ENCODE measurements at places on chromosomes 11 and 22.
A peak's percentile ranks its signal among the peaks of the same experiment; 100 is the strongest.

DNA sequence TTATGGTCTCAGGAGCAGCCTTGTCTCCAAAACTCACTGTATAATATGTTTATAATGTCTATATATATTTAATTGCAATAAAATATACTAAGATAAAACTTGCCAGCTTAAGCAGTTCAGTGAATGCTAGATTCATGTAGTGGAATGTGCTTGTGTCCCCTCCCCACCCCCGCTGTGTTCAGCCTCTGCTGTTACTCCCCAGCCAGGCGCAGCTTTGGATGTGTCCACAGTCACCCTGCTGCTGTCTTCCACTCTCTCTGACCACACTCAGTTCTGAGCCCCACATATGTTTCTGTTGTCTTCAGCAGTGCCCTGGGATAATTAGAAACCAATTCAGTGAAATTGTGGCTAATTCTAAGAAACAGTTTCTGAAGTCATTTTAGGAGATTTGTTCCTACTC lies 52.2 kb downstream of the PPFIA1 start:
- no peak for DNase-seq

DNA sequence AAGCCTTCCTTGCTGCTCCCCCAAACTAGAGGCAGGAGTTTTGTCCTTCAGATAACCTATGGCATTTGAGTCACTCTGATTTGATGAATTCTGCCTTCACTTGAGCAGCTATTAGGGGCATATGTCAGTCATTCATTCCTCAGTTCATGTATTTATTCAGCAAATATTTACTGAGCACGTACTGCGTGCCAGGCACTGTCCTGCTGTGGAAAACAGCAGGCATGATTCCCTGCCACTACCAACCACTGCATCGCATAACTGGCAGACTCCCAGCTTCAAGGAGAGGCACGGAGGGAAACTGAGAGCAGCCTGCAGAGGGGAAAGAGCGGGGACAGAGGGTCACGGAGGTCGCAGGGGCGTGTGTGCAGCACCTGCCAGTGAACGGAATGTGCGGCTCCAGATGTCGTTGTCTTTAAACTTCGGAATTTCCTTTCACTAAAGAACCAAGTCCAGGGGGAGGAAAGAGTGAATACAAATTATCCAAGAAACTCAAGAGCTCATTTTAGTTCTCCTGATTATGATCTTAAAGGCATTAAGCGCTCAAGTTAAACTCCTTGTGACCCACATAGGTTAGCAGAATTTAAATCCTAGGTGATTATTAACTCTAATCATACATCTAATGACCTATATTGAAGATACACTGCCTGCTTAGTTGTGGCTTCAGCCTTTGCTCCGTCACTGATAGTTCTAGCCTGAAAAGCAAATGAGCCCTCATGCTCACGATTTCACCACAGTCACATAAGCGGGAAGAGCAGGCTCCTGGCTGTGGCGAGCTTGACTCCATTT lies 12.6 kb downstream of the PPARA start:
- no peak for DNase-seq

DNA sequence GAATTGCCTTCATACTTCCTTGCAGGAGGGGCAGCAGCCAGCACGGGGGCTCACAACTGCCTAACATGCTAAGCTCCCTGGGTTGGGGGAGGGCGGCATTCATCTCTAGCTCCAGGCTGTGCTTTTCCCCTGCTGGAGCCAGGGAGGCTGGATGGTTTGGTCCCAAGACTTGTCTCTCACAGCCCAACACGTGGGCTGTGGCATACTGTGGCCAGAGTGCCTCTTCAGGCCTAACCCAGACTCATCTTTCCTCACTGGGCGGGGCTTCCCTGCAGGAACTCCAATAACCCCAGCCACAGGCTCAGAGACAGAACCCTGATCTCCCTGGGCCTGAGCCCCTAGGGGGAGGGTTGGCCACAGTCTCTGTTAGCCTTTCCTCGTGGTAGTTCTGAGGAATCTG lies 121.9 kb upstream of the PLET1 start:
- no peak for DNase-seq

DNA sequence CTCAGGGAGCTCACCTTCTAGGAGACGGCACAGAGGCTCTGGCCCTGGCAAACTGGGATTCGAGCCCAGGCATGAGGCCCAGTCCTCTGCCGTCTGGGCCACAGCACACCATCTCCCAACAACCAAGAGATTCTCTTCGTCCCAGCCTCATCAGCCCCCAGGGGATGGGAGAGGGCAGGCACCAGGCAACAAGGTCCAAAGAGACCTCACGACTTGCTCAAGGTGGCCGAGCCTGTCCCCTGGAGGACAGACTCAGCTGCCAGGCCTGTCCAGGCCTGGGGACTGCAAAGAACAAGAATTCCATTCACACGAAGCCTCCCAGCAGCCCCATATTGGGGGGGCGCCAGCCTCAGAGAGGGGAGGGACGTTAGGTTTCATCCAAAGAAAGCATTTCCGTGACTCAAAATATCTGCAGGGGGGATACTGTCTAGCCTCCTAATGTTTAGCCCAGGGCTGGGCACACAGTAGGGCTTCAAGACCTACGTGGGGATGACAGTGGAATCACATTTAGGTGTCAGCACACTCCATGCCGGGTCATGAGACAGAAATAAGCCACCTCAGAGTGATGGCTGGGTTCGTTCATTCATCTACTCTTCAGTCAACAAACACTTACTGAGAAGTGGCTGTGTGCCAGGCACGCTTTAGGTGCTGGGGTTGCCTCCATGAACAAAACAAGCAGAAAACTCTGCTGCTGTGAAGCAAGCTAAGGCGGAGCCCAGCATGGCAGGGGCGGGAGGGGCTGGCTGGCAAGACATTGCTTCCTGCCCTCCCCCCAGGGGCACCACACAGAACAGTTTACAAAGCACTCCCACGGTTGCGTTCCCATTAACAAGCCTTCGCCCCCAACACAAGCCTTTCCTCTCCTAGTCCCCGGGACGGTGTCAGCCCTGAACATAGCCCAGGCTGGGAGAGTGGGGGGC lies 1.2 kb downstream of the CARNS1 start:
- DNase-seq, result no peak

DNA sequence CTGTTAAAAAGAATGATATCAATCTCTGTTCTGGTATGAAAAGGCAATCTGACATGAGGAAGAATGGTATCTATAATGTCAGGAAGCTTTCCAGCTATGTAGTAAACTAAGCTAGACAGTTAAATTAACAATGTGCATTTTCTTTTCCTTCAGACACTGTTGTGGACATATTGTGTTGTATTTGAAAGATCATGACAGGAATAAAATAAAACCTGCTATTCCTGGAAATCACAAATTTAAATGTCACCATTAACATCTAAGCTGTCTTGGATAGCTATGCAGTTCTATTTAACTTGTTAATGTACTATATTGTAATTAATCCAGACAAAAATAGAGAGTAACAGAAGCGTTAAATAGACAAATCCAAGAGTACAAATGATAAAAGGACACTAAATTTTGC lies 297.4 kb upstream of the LUZP2 start:
- DNase-seq, result no peak

- DNase-seq, result no peak
These were observed 387.1 kb downstream of the METTL15 start for GRCh38 chr11:28495333-28495732.

DNA sequence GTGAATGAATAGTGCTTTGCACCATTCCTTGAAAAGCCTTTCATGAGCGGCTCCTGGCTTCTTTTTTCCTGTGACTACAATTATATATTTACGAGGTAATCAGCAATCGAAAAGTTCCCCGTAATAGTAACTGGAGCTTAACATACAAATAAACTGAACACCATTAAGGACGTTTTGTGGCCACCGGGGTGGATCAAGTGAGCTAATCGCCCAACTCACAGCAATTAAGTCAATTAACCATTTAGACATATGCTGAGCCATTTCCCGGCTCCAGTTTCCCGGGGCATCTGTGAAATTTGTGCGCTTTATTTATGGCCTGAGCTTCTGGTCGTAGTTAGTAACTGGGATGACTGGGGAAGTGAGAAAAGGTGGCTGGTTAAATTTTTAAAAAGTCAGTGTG lies 465.2 kb downstream of the MIAT start:
- no peak for DNase-seq

- no peak for DNase-seq
These were observed 505.2 kb downstream of the NTM start for GRCh38 chr11:131875611-131876010.

DNA sequence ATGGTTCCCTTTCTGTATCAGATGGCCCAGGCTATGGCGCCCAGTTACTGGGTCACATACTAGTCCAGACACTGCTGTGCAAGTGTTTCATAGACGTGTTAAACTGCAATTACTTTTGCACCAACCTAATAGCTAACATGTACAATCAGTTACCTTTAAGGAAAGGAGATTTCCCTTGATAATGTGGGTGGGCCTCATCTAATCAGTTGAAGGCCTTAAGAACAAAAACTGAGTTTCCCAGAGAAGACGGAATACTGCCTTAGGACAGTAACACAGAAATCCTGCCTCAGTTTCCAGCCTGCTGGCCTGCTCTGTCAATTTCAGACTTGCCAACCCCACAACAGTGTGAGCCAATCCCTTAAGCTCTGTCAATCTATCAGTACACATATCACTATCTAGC lies 229.9 kb upstream of the SYN3 start:
- DNase-seq, result no peak

DNA sequence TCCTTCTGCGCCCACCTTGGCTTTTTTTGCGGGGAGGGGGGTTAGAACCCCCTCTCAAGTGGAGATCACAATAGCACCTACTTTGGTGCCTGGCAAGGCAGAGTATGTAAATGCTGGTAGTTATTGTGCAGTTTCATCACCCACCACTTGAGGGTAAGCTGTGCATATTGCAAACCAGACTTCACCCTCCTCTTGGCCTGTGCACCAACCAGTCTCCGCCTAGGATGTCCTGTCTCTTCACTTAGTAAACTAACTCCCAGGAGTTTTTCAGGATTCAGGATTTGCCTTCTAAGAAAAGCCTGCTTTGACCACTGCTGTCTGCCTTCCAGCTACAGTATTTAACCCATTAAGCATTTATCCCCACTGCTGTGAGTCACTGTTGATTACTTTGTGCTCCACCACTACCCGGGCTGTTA lies 2.0 kb upstream of the UBXN1 start:
- DNase-seq, result no peak

- DNase-seq, result no peak
These were observed 97.7 kb downstream of the MPPED2 start for GRCh38 chr11:30488304-30488998.

GRCh38 chr22:49670456-49671330 lies 157.0 kb downstream of the BRD1 start:
- DNase-seq, result no peak

GRCh38 chr11:78851878-78852586 lies 277.4 kb upstream of the NARS2 start:
- DNase-seq, result no peak

DNA sequence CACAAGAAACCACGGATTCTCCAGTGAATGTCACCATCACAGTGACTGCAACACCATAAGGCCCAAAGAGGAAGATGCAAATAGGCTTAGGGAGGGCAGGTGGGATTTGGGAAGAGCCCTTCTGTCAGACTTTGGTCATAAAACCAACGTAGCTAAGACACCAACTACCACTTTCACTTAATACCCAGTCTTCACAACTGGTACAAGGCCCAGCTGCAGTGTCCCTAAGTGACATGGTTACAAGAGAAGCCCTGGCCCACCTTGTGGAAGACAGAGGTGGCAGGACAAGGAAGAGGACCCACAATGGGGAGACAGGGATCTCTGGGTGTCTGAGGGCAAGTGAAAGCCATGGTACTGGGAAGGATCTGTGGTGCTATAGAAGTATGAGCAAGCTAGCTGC lies 10.0 kb downstream of the VSIG10L2 start:
- no peak for DNase-seq

DNA sequence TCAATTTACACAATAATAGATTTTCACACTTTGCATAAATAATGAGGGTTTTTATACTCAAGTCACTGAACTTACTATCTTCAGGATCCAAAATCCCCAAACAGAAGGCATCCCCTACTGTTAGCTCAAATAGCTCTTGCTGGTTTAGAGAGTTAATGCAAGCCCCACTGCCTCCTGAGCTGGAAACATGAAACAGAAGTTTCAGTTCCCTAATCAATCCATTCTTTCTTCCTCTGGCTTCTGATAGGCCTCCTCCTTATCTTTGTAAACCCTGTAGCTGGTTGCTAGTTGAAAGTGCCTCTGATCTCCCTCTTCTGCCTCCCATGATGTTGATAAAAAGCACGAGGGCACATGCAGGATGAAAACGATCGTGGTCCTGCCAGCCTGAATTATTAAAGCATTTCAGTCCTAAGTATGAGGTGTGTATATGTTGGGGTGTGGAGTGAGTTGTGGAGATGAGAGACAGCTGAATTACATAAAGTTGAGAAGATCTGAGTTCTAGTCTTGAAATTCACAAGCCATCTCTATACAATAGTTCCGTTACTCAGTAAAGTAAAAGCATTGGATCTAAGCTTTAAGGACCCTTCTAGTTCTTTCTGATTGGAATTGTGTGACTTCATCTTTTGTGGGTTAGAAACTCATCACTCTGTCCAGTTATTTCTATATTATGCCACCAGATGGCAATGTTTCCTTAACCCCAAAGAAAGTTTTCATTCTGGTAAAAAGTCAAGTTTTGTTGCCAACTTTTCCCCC lies 35.0 kb upstream of the EHF start:
- DNase-seq, result peak; percentile 23

DNA sequence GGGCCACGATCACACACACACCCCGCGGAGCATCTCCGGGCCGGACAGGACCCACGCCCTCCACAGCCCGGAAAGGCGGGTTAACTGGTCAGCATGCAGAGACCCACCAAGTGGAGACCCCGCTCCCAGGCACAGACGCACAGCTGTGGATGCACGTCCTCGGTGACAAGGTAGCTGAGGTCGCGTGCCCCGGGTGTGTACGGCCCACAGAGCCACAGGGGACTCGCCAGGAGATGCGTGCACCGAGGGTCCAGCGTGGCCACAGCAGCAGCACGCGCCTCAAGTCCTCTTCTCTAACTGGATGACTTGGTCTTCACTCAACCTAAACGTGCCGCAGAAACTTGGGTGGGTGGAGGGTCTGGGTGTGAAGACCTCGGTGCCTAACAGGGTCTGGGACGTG lies 5.5 kb downstream of the H19 start:
- DNase-seq, result no peak

- no peak for DNase-seq
These were observed 335.3 kb upstream of the PITPNB start for GRCh38 chr22:28254396-28254795.

All from AG09309 (cell line).